ENCODE measurements at places on chromosomes 11 and 22.

DNA sequence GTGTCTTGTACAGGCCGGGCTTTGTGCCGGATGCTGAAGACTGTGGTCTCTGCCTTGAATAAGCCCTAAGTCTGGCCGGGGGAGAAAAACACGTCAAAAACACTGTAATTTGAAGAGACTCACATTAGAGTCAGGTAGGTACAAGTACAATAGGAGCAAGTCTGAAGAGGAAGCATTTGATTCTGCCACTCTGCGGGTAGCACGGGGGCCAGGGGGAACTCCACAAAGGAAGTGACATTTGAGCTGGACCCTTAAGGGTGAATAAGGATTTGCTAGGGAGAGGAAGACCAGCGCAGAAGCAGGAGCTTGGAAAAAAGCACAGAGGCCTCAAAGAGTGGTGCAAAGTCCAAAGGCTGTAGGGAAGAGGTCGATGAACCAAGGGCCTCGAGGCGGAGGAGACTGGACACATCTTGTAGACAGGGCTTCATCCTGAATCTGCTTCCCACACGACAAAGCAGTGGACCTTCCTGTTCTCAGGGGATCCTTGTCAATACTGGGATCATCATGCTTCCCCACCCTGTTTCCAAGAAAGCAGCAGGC, 38.7 kb downstream of the BUD13 start:
- no peak for DNase-seq

GRCh38 chr22:48799227-48799970, 1028.3 kb downstream of the BRD1 start:
- no peak for DNase-seq

DNA sequence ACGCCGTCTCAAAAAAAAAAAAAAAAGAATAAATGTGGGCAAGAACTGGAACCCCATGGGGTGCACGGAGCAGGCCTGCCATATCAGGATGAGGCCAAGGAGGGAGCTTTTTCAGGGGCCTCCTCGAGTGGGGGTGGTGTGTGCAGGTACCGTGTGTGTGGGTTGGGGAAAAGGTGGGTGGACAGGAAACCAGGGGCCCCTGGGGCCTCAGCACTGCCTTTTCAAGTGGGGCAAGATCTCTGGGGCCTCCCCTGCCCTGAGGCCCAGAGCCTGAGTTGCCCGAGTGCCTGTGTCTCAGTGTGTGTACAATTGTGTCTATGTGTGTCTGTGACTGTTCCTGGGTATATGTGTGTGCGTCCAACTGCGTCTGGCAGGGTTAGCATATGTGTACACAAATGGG, 23.8 kb downstream of the TEF start:
- no peak for DNase-seq

DNA sequence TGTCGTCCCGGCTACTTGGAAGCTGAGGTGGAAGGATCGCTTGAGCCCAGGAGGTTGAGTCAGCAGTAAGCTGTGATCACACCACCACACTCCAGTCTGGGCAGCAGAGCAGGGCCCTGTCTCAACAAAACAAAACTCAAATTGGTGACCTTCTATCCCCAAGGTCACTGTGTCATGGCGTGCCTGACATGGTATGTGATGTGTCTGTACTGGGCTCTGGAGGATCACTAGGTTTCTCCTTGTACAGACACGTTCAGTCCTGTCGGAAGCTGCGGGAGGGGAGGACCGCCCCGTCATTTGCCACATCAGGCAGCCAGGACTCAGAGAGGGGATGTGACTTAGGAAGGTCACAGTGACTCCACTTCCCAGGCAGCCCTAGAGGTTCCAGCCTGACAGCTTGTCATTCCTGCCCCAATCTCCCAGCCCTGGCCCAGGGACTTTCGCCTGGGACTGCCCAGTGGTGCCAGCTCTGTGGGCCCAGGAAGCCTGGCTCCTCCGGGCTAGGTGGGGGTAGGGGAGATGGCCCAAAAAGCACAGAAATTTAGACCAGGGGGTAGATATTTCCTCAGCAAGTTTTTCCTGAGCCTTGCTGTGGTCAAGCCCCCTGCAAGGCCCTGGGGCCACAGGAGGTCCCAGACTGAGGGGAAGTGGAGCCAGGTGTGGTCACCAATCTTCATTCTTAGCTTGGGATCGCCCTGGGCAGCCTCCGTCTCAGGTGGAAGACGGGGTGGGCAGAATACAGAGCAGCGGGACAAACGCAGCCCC, 53.2 kb downstream of the TRIOBP start:
- DNase-seq, result no peak

- no peak for DNase-seq
Measured at GRCh38 chr22:36081023-36081431, 52.4 kb upstream of the RBFOX2 start.

GRCh38 chr22:42922374-42923191, 65.5 kb upstream of the ARFGAP3 start:
- DNase-seq, result no peak

DNA sequence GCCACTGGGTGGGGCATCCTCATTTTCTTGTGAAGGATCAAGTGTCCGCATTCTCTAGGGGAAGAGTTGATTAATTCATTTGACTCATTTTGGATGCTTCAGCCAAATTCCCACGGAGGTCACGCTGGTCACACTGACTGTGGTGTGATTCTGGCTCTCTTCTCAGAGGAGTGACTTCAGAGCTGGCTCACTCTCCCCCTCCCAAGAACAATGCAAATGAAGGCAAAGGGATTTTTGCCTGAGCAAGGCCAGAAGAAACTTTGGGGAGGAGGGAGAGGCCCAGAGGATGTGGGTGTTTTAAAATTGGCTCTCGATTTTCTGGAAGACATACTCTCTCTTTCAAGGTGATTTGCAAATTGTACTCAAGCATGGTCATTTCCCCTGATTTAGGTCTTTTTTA, 51.1 kb upstream of the LMO2 start:
- no peak for DNase-seq

DNA sequence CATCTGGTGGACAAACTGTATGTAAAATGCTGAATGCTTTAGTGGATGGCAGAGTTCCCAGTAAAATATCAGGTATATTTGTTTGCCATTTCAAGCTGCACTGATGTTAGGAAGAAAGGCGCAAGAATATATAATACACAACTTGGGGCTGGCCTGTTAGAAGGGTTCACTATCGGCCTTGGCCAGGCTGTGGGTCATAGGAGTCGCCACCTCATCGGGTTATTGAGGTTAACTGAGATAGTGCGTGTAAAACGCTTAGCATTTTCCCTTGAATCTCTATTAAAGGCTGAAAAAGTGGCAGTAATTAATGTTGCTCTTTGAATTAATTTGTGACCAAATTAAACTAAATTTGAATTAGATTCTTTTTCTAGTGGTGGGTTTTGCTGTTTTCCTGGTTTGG, 5.1 kb downstream of the FAM118A start:
- DNase-seq, result no peak

- DNase-seq, result no peak
Measured at GRCh38 chr11:130441719-130442118, 6.7 kb upstream of the ADAMTS15 start.

- no peak for DNase-seq
Measured at GRCh38 chr11:90847268-90847886, 624.5 kb upstream of the CHORDC1 start.
